ENCODE measurements at places on chromosomes 4 and X.

- no peak for DNase-seq
These were observed 323.5 kb downstream of the FAM47A start for GRCh38 chrX:33808636-33809035.

- DNase-seq: no peak
These were observed 6.6 kb downstream of the EVC start for GRCh38 chr4:5717449-5718158.

- DNase-seq: no peak
These were observed 1608.7 kb downstream of the STIM2 start for GRCh38 chr4:28469387-28469786.

DNA sequence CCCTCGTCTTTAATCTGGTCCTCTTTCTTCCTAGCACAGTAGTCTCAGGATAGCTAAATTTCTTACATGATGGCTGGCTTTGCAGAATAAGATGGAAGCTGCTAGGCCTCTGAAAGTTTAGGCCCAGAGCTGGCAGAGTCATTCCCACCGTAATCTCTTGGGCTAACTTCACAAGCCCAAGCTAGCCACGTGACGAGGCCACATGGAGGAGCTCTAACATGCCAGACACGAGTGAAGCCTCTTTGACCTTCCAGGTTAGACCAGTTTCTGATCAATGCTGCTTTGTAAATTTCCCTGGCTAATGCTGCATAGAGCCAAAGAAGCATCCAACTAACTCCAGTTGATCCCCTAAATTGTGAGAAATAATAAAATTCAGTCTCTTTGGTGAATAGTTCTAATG lies 9.5 kb upstream of the CENPE start:
- DNase-seq: no peak

DNA sequence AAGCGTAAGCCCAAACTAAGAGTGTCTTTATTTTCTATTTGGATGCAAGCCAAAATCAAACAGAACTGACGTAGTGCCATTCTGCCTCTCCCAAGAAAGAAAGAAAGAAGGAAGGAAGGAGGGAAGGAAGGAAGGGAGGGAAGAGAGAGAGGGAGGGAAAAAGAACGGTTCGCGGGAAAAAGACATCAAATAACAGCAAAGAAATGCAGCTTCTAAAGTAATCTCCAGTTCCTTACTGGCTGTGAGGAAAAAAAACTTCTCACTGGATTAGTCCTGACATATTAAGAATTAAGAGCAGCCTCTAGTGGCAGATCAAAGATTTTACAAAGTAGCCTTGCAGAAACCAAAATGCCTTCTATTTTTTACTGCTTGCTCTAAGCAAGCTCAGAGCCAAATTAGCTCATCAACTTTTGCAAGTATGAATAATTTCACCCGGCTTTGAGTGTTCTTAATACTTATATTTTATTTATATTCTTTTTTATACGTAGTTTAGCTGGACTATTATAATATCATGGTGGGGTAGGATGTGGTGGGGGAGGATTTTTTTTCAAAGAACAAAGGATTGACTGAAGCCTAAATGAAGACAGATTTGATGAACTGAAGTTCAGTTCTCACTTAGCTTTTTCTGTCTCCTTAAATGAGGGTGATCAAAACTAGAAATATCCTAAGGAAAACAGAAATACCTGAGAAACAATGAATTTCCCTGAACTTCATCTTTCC lies 36.6 kb downstream of the PITX2 start:
- no peak for DNase-seq

DNA sequence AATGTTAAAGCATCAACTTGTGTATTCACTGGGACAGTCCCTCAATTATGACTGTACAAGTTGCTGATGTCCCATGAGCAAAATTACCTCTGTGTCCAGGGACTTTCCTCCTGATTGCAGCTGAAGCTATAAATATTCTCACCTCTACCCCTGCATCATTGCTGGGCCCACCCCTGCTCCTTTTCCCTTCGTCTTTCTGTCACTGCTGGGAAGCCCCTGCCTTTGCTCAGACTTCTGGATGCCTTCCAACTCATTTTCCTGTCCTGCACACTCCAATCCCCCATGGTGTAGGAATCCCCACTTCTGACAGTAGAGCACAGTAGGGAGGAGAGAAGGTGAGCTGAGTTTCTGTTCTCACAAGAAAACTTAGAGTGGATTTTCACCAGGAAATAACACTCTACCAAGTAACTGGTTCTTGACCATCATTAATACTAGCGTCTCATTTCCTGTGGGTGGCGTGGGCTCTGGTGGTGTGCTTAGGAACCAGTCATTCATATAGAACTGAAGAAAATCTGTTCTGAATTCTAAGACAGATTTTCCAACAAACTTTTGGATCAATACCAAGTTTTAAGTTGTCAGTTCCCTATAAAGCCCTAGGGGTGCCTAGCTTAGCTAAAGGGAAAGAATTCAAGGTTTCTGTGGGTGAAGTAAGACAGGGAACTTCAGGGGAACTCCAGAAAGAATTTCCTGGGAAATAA lies 136.2 kb upstream of the MED14 start:
- DNase-seq: no peak

DNA sequence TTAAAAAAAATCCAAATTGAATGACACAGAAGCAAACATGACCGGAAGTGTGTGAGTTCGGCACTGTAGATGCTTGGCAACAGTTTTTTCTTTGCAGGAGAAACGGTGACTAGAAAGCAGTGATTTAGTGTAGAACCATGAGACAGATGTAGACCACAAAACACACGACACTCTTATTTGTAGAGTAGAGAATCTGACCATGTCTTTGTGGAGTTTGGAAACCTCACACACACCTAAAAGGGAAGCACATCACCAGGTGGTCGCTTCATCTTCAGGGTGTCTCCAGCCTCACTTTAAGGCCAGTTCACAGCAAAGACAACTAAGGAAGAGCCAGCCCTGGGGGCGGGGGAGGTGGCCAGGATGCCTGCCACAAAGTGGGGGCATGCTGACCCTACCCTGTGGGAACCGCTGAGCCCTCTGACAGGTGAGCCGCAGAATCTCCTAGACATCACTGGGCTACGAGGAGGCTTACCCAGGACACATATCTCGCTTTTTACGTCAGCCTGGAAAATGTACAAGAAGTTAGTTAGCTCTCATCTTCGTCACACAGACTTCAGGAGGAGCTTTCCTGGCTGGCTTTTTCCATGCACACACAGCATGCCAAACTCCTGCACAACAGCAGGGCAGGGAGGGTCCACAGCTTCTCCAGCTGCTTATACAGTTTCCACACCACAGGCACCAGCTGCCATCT lies 64.4 kb upstream of the PDLIM3 start:
- DNase-seq: no peak

- DNase-seq: peak; percentile 48
These were observed at the start of gene BEX5 for GRCh38 chrX:102155806-102156179. BEX5 (minus strand) TSS chrX:102155977; CDS start chrX:102154265, 1,712 bp downstream.

GRCh38 chr4:110134269-110134869 lies 64.0 kb downstream of the ELOVL6 start:
- DNase-seq: no peak

DNA sequence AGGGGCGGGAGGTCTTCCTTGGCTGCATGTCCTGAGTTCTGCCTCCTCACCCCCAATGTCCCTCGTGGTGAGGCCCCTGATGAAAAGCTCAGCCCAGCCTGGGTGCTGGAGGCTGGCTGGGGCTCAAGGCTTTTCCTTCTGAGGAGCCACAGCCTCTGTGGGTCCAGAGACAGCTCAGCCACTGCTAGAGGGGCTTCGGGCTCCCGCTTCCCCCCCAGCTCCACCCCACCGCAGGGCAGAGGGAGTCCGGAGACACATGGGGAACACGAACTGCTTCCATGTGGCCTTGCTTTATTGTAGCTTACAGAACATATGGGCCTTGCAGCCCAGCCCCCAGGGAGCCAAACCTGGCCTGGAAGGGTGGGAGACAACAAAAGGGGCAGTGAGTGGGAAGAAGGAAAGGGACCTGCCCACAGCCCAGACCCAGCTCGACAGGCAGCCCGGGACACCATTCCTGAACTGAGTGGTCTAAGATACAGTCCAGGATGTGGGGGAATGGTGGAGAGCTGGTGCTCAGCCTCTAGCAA lies 89.9 kb upstream of the NKX1-1 start:
- no peak for DNase-seq

- no peak for DNase-seq
These were observed 9.3 kb downstream of the ZNF185 start for GRCh38 chrX:152907084-152907651.

DNA sequence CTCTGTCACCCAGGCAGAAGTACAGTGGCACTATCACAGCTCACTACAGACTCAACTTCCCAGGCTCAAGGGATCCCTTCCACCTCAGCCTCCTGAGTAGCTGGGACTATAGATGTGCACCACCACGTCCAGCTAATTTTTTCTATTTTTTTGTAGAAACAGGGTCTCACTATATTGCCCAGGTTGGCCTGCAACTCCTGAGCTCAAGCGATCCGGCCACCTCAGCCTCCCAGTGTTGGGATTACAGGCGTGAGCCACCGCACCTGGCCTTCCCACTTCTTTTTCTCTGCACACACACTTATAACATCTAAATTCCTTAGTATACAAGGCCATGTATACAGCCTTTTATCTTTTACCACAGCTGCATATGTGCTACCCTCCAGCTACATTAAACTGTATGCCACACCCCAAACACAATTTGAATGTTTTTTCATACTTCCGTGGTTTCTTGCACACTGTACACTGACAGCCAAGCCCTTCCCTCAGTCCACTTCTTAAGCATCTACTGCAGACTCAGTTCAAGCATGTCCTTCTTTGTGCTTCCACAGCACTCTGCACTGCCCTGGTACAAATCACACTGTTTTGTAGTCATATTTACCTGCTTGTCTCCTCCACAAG lies 6.5 kb downstream of the SLC7A3 start:
- no peak for DNase-seq

GRCh38 chr4:101292214-101292613 lies 55.1 kb downstream of the PPP3CA start:
- no peak for DNase-seq

DNA sequence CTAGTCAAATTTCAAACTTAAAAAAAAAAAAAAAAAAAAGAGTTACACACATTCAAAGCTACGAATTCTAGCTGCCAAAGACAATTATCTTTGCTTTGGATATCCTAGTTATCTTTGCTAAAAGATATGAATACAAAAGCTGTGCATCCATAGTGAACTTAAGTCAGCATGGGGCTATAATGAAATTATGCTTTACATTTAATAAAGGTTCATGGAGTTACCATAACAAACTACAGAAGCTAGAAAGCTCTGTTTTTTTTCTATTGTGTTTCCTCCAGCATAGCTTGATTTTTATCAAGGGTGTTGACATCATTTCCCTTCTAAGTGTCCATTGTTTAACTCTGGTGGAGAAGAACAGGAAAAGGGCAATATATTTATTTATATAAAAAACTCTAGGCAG lies 234.1 kb downstream of the ANKRD50 start:
- no peak for DNase-seq

DNA sequence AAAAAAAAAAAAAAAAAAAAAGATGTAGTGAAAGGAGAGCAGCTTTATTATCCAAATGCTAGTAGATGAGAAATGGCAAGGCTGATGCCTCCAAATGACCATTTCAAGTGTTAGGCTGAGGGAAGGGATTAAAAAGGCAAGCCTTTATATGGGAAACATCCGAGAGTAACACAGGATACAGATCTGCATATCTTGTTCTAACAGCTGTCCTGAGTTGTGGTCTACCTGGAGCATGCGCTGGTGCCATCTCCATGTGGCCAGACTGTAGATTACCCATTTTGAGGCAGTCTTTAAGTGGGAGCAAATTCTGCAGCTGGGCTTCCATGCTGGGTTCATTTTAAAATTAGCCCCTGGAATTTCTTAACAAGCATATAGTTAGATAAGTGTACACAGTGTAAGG lies 26.0 kb upstream of the ELF2 start:
- no peak for DNase-seq

GRCh38 chrX:40207626-40208025 lies 109.9 kb upstream of the BCOR start:
- no peak for DNase-seq

- DNase-seq: no peak
These were observed 476.3 kb downstream of the DTHD1 start for GRCh38 chr4:36757580-36758311.

DNA sequence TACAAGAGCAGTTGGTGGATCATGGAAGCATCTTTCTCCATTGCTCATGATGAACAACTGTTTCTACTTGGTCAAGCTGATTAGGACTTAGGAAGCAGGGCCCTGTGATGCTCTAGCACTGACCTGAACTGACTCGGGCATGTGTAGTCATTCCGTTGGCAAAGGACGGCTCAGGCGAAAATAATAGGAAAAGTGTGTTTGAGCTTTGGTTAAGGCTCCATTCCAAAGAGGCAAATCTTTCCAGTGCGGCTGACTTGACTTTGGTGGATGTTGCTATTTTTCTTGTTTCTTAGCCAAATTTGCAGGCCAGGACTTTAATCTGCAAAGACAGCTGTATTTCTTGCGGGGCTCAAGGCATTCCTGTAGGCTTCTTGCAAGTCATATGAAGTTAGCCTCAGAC lies 39.5 kb downstream of the ZNF518B start:
- DNase-seq: no peak

DNA sequence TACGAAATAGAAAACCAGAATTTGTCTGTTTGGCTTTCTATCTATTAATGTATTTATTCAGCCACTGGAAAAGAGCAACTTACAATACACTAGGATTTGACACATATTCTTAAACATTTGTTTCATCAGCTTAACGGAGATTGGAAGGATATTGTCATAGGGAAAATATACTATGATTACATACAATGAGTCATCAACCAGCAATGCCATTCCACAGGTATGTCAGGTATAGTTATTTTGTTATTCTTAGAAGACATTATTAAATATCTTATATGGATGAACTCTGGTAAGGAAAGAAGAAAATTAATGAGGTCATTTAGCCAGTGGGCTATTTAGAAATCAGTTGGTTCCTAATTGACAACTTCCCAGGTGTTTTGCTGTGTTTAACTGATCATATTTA lies 926.6 kb downstream of the STIM2 start:
- no peak for DNase-seq

GRCh38 chr4:114396808-114397207 lies 201.8 kb upstream of the UGT8 start:
- no peak for DNase-seq

DNA sequence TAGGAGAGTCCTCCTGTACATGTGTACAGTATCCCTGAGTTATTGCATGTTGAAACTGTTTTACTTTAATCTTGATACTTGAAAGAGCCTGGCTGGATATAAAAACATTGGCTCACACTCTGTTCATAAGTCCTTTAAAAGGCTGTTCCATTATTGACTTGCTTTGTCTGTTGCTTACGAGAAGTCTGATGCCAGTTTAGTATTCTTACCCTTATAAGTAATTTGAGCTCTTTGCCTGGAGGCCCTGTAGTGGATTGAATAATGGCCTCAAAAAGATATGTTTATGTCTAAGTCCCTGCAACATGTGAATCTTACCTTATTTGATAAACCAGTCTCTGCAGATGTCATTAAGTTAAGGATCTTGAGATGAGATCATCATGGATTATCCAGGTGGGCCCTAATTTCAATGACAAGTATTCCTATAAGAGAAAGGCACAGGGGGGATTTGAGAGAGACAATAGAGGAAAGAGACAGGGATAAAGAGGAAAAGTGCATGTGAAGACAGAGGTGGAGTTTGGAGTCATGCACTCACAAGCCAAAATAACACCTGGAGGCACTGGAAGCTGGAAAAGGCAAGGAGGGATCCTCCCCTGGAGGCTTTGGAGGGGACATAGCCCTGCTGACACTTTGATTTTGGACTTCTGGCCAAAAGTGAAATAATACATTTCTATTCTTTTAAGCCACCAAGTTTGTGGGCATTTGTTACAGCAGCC lies 98.1 kb downstream of the IRF2 start:
- DNase-seq: no peak

Measured in activated CD4-positive, alpha-beta T cell treated with anti-CD3 and anti-CD28 coated beads, Interleukin-2, amount 50 U/mL, for 4 hours (primary cell).